G401 (cell line): ENCODE measurements at places on chromosomes 6 and 20. TPM values are rescaled to one million over a fixed set of nuclear protein-coding genes. Genes with fewer than 3 reads are reported as not detected.

DNA sequence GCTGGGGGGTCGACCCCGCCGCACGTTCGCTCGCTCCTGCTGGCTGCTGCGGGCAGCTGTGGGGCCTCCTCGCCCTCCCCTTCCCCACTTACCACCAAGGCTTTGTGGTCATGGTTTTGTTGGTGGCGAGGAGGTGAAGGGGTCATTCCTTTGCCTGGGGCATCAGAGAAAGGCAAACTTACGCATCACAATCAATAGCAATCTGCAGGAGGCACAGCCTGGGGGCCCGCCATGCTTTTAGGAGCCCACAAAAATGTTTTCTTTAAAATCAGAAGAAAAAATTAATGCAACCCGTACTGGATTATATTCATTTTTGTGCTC is 137.0 kb downstream of the IMPG1 start:
- DNase-seq = no peak

The DACT2 gene
- total RNA-seq = not detected in 2 replicates

The TBCC gene
- 57.7 and 73.2 TPM in 2 replicates for total RNA-seq

The ACOT13 gene
- total RNA-seq = 33.2 and 48.0 TPM in 2 replicates

DNA sequence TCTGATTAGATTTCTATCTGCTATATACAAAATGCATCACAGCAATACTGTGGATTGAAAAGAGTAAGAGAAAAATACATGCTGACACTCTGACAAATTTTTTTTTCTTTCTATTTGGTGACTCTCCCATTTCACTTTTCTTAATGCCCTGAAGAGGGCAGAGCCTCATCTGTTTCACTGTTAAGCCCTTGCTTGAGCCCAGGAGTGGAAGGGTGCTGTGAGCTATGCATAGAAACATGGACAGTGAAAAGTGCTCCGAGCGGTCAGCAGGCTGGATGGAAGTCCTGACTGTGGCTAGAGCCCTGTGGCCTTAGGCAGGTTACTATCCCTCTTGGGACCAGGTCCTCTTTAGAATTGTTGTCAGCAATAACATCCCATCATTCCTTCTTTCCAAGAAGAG is 17.4 kb upstream of the CSE1L start:
- DNase-seq = peak; percentile 29
